ENCODE measurements at places on chromosomes 4 and X. TPM values are rescaled to one million over a fixed set of nuclear protein-coding genes. Genes with fewer than 3 reads are reported as not detected.
A peak's percentile ranks its signal among the peaks of the same experiment; 100 is the strongest.

DNA sequence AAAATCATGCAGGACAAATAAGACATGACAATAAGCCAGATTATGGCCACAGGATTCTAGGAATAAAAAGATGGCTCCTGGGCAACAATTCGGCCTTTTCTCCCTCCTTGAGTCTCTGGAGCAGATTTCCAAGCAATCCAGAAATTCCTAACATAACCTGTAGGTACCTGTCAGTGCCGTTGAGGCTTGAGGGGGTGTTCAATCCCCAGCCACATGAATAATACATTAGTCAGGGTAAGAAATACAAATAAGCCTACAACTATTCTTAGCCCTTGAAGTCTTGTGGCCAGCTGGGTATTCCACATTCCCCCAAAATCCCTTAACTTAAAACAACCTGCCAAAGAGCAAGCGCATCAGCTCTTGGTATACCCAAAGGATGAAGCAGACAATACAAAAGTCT lies 9.7 kb downstream of the CXorf38 start:
- no peak for DNase-seq

DNA sequence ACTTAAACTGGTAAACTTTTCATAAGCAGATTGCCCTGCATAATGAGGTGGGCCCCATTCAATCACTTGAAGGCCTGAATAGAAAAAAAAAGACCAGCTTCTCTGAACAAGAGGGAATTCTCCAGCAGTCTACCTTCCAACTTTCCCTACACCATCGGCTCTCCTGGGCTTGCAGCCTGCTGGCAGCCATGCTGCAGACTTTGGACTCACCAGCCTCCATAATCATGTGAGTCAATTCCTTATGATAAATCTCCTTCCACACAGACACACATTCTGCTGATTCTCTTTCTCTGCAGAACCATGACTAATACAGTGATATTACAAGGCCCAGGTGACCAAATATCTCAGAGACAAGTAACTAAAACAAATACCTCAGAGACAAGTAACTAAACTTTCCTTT lies 113.8 kb upstream of the WDR17 start:
- DNase-seq = peak; percentile 6

- DNase-seq = peak; percentile 58
Observed at GRCh38 chr4:121690001-121690400, 6.8 kb downstream of the ANXA5 start.

- DNase-seq = no peak
Observed at GRCh38 chr4:6227412-6228157, 27.2 kb upstream of the JAKMIP1 start.

DNA sequence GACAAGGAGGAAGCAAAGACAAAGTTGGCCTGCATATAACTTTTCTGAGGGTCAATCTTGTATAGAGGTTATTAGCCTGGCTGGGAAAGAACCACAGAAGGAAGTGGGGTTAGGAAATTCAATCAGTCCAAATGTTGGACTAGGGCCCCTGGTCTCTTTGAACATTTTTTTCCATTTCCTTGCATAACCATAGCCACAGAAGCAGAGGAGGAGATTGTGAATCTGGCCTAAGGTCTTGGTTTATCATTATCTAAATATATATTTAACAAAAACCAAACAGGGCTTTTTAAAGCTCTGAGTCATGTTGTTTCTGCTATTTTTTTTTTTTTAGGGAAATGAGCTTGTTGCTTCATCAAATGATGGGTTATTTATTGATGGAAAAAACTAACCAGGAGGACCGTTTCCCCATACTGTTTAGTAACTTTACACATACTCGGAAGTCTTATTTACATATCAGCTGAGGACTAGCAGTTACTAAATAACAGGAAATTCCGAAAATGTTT lies 97.7 kb upstream of the ACSL4 start:
- DNase-seq = peak; percentile 77

DNA sequence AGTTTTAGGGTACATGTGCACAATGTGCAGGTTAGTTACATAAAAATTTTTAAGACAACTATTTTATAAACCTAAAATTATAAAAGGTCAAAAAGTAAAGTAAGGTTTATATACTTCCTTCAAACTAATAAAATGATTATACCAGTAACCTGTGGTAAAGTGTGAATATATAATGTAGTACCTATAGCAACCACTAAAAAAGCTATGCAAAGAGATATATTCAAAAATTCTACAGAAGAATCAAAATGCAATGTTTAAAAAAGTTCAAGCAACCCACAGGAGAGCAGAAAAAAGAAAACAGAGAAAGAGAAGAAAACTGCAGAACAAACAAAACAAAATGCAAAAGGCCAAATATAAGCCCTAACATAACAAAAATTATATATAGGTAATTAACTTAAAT lies 379.5 kb upstream of the GALNTL6 start:
- DNase-seq = no peak

DNA sequence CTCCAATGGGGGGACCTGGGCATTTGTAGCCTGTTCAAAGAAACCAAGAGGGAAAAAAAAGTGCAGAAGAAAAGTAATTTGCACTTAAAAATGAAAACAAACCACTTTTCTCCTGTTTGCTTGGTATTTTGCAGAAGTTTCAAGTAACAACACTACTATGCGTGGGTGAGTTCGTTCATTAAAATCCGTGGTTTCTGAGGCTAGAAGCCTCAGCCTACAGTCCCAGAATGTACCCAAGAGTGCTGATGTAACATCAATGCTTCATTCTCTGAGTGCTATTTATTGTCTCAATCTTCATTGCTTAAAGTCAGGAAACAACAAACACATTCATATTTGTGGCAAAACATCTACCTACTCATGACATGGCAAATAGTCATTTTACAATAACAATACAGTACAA lies 29.2 kb downstream of the LGI2 start:
- DNase-seq = no peak

GRCh38 chr4:80197601-80198440 lies 518 bp downstream of the PRDM8 start:
- DNase-seq = no peak

DNA sequence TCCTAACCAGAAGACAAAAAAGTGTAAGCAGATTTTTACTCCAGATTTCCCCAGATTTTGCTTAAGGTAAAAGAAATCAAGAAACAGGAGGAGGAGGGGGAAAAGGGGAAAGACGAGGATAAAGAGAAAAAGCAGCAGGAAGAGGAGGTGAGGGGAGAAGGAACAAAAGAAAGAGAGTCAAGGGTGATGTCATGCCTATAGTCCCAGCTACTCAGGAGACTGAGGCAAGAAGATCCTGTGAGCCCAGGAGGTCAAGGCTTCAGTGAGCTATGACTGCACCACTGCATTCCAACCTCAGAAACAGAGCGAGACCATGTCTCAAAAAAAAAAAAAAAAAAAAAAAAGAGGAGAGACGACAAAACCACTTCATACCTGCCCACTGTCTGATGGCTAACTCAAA lies 12.0 kb upstream of the PKD2 start:
- no peak for DNase-seq

GRCh38 chrX:39492497-39493162 lies 605.1 kb downstream of the BCOR start:
- DNase-seq = no peak

GRCh38 chr4:155339588-155339987 lies 37.2 kb downstream of the MAP9 start:
- no peak for DNase-seq

DNA sequence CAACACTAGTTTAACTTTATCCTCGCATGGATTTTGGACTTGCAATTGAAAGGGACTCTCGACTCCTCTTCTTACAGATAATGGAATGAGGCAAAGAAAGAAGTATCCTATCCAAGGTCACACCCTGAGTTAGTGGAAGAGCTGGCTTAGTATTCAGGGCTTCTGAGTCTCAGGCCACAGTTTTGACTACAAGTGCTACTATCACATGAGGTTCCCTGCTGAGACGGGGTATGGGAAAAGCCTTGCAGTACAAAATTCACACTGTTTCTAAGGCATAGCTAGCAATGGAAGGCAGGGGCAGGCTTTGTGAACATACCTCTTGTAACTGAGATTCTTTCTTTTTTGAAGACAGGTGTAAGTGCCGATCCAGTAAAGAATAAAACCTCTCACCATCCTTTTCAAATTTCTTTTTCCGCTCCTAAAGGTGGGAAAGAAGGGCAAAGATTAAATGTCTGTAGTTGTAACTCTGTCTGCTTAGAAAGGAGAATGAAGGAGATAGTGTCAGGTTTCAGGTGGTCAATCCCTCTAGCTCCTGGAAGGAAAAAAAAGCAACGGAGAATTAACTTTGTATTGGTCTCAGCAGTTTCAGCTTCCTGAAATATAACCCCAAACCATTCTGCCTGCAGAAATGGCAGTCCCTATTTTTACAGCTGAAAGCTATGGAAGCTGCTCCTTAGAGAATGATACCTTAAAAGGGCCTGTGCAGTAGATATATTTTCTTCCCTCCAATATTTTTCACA lies 199.0 kb downstream of the OPHN1 start:
- DNase-seq = no peak

DNA sequence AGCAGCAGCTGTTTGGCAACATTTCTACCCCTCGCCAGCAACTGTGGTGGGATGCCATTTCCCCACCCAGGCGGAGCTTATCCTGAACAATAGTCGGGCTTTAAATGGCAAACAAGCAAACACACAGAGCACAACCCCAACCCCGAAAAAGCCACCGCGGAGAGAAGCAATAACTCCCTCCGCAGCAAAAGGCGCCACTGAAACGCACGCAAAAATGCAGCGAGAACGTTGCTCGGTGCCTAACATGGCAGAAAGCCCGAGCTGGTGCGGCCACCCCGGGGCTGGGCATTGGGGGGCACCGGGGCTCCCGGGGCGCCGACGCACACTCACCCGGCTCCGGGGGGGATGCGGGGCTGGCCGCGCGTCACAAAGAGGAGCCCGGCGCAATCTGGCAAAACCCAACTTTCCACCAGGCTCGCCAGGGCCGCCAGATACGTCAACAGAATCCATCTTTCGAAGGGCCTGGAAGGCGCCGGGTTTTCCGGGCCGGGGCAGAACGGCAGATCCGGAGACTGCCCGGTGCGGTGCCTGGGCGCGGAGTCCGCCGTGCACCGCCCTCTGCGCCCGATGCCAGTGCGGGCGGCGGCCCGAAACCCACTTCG lies 818 bp downstream of the RAI2 start:
- DNase-seq = peak; percentile 2

- no peak for DNase-seq
Observed at GRCh38 chr4:81460191-81460701, 11.5 kb downstream of the RASGEF1B start.

GRCh38 chr4:15373363-15373762 lies 54.5 kb upstream of the C1QTNF7 start:
- DNase-seq = no peak

DNA sequence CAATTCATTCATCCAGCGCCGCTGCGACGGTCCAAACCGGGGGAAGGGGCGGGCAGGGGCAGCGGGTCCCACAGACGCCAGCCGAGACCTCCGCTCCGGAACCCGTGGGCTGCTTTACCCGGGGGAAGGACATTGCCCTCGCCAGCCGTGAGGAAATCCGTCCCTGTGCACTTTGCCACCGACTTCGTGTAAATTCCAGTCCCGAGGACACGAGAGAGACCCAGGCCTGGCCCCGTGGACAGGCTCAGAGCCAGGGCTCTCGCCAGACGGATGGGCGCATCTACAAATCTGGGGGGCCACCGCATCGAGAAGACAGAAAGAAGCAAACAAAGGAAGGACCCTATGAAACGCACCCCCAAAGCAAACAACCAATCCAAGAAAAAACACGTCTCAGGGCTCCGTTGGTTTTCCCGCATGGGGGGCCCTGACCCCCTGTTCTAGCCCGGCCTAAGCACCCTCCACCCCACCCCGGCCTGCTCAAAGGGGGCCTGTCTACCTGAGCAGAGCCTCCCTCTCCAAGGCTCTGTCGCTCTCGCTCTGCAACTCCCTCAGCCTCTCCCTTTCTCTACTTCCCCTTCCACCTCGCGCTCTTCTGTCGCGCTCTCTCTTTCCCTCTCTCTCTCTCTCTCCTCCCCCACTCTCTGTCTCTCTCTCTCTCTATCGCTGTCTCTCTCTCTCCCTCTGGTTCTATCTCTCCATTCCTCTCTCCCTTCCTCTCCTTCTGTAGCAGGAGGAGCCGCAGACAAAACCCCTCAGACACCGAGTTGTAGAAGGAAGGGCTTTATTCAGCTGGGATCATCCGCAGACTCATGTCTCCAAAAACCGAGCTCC lies 11.3 kb downstream of the FRG2 start:
- no peak for DNase-seq

Gene FAM53A
- total RNA-seq = 1.6 TPM

Gene NPY1R
- total RNA-seq = 0.09 TPM

Gene PPA2
- total RNA-seq = 78.9 TPM

Gene MED12
- 24.3 TPM for total RNA-seq

Gene TREX2
- not detected for total RNA-seq

Gene NAP1L5
- total RNA-seq = 11.3 TPM

Gene AFAP1
- total RNA-seq = 83.9 TPM

Gene DCHS2
- total RNA-seq = not detected

Gene MGAT4D
- not detected for total RNA-seq

Gene HPRT1
- 10.0 TPM for total RNA-seq

Gene XK
- total RNA-seq = not detected
